H7 (cell line): ENCODE measurements at places on chromosomes 2 and 18.

DNA sequence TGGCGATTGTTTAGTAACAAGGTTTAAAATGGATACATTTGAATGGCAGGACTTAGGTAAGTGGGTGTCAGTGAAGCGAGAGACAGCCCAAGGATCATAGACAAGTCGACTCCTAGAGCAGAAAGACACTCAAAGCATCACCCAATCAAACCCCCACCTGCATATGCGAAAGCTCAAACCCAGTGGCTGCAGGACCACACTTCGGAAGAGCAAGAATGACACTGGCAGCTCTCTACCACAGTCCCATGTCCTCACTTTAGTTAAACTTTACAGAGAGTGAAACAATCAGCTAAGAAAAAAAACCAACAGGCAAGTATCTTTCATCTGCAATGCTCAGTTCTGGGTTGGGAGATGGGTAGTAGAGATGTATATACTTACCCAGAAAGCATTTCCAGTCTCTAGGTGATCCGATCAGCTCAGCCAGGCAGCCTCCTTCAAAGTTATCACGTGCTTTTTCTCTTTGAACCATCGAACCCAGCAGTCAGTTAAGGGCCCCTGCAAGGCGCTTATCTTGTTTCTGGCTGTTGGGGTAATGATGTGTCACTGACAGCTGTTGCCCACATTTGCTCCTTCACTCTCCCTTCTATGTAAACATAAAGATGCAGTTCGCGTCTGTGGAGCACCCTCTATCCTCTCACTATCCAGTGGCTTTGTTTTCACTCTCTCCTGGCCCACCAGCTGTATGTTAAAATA, 357.5 kb upstream of the ID2 start:
- DNase-seq: no peak

GRCh38 chr2:105220604-105221003, 20.9 kb upstream of the GPR45 start:
- no peak for DNase-seq

GRCh38 chr18:3217948-3218647, 1.7 kb downstream of the MYOM1 start:
- peak; percentile 37 for DNase-seq

DNA sequence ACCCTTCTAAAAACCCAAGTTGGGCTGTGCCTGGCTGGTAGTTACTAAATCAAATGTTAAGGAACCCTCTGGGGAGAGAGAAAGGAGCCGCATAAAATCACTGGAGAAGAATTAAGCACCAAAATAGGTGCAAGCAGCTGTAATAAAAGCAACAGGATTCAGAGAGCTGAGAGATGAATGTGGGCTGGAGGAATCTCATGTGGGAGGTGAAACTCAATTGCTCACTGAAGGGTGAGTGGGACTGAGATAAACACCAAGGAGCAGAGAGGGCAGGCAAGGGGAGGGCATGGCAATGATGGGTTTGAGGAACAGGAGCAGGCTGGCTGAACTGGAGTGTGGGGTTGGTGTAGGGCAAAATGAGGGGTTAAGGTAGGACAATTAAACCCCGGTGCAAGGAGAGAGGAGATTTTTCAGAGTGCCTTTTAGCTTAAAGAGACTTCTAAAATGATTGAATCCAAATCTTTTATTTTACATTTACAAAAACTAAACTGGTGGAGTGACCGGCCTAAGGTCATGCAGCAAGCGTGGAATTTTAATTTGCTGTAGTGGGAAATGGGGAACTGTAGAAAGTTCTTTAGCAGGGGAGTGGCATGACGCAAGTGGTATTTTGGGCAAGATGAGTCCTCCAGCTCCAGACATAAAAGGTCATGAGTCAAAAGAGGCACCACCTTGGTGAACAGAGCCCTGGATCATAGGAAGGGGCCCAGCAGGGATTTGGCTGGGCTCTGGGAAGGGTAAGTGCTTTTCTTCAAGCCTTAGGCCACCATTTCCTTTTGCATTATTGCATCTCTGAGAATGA, 10.5 kb downstream of the PLB1 start:
- DNase-seq: no peak

DNA sequence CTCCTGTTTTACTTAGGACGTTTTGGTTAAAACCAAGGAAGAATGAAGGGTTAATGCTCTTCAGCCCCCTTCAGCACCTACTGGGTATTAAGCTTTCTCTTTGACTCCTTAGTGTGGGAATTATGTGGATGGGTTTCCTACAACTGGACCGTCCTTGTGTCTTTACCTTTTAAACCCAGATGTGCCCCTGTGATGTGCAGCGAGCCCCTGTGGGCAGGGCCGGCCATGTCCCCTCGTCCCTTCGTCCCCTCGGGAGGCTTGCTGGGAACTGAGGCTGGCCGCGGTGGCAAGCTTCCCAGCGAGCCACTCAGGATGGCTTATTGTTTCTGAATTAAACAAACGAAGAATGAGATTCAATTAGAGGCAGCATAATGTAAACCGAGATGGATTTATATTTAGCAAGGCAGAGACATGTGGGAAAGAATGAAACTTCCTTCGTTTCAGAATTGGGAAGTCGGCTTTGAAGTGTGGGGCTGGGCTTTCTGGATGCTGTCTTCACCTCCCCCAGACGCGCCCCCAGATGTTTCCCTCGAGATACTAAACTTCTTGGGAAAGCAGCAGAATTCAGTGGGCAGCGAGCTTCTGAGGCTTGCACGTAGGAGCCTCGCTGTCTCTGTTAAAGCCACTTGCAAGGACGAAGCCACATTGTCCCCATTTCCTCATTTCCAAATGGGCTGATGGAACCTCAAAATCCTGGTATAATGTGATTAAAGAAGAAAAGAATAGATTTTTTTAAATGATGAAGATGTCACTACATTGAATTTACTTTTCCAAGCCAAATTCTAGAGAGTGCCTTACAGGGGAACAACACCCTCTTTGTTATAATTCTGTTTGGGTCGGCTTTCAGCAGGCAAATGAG, 146.0 kb downstream of the VAPA start:
- DNase-seq: no peak

DNA sequence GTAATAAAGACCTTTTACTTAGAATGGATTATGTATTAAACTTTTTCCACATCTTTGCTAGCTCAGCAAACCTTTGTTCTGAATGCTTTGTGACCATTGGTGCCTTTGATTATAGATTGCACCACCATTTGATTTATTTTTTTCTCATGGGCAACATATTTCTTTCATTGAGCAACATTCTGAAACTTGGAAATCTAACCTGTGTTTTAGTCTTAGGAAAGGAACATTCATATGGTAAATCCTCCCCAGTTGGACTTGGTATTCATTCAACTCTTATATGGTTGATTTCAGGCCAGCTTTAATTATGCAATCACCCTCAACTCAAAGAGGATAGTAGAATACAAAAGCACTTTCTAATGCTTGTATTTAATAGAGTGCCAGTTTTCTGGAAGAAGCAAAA, 1077.9 kb upstream of the ZEB2 start:
- DNase-seq: no peak

DNA sequence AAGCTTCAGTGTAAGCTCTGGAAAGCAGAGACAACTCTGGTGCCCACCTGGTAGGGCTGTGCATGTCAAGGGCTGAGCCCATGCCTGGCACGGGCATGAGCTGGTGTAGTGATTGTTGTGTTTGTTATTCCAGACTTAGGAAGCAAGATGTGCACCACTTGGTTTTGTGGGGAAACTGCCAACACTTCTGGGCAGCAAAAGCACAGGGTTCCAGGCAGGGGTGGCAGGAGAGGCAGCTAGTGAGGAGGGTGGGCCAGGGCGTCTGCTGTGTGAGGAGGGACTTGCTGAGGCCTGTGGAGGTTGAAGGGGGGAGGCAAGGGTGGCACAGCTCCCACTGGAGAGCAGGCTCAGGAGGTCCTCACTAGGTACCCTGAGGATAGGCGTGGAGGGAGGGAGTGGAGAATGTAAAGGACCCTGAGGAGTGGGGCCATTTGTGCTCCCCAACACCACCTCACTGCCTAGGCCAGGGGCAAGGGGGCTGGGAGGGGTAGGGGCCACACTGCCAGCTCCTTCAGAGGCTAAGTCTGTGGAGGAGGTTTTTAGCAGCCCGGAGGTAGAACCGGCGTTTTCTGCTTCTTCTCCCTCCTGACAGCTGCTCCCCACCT, 104.0 kb upstream of the POU3F3 start:
- no peak for DNase-seq

DNA sequence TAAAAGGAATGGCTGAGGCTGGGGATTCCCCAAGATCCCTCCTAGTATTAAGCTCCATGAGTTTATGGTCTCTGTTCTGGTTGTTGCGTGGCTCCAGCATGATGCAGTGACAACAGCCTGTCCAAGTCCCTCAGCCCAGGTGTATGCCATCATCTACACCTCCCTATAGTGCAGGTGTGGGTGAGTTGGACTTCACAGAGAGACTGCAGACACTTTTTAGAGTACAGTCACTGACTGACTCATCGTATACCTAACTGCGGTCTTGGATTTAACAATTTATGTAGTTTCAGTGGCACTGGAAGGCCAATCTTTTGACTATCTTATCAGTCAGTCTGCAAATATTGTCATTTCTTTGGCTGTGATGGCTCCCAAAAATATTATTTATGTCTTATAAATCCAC, 415.0 kb downstream of the TMX3 start:
- DNase-seq: no peak

GRCh38 chr2:88692187-88692586, 714 bp downstream of the RPIA start:
- peak; percentile 33 for DNase-seq

DNA sequence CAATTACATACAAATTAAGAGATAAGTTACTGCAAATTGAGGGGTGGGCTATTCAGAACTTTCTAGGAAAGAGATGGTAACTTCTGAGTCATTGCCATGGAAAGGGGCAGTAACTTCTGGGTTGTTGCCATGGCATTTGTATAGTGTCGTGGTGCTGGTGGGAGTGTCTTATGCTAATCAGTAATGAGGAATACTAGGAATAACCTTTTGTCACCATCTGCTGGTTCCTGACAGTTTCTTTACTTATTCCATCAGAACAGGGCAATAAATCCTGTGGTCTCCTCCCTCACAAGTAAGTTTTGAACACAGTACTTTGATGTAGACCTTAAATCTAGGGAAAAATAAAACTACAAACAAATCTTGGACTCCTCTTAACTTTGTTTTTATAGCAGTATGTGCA, 435.4 kb downstream of the BCL11A start:
- DNase-seq: no peak

DNA sequence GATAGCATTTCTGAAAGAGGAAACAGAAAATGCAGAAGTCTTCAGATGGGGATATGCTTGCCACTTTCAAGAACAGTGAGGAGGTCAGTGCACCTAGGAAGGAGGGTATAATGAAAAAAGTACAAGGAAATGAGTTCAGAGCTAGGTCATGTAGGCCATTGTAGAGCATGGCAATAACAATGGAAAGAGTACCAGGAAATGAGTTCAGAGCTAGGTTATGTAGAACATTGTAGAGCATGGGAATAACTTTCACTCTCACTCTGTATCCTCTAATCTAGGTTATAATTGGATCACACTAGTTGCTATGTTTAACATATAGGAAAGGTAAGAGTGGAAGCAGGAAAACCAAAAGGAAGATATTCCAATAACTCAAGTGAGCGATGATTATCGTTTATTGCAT, 12.3 kb downstream of the SCG2 start:
- no peak for DNase-seq

- DNase-seq: no peak
Measured at GRCh38 chr2:133434959-133435668, 133.1 kb downstream of the NCKAP5 start.

DNA sequence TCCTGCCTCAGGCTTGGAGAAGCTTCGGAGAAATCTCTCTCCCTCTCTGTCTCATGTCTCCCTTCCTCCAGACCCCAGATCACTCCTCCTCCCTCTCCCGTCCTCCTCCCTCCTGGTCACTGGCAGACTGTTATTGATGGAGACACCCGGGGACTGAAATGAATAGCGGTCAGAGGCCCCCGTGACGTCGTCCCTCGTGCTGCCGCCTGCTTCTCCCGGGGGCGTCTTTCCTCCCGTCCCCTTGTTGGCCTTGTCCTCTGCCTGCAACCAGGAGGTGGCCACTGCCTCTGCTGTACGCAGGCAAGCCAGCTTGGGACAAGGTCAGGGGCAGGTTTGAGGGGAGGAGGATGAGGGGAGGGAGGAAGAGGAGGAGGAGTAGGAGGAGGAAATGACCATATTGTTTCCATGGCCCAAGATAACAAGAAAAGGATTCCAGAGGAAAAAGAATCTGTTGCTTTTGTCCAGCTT, 78.2 kb downstream of the CELF4 start:
- DNase-seq: peak; percentile 58

DNA sequence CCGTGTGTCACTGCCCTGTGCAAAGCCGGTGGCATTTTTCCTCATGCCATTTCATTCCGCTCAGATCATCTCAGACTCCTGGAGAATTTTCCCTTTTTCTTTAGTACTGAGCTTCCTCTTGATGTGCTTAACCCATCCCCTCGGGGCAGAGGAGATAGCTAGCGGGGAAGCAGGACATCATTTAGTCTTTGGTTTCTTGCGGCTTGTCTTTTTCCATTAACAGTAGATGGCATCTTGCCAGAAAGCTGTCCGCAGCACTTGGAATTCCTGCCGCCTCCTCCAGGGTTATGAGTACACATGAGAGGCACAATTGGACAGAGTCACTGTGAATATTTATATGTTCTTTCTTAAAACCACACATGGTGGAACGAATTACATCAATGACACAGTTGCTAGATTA, 226.6 kb downstream of the ALPK2 start:
- no peak for DNase-seq

- DNase-seq: no peak
Measured at GRCh38 chr2:108635630-108636354, 83.5 kb upstream of the RANBP2 start.

DNA sequence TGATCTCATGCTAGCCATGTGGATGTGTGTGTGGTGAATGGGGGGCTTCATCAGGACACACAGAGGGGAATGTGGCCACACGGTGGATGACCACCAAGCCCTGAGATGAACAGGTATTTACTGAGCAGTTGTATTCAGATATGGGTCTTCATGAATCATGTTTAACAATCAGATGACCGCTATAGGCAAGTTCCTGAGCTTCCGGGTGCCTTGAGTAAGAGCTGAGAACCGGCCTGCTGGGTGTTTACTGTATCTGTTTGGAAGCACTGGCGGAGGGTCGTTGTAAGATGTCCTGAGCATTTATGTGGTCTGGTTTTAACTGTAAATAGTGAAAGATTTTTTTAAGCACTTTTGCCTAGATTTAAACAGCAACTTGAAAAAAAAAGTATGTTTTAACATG, 43.9 kb downstream of the BOLA3 start:
- no peak for DNase-seq

GRCh38 chr2:168550670-168551069, 94.6 kb downstream of the CERS6 start:
- peak; percentile 9 for DNase-seq

DNA sequence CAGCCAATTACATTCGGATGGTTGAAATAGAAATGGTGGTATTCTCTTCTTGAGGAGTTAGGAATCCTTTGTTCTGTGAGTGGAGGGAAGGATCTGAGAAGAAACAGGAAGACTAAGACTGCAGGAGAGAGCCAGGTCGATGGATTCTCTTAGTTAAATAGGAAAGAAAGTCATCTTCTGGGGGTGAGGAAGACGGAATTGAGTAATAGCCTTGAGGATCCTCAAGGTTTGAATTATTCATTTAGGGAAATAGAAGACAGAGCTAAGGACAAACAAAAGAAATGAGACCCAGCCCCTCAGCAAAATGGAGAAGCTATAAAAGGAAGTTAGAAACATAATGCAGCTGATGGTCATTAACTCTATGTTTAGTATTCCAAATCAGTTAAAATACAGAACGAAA, 1.8 kb downstream of the LAPTM4A start:
- DNase-seq: peak; percentile 24
